Mucosa of descending colon (tissue), 3 donors: ENCODE measurements at places on chromosomes 2 and 18.

DNA sequence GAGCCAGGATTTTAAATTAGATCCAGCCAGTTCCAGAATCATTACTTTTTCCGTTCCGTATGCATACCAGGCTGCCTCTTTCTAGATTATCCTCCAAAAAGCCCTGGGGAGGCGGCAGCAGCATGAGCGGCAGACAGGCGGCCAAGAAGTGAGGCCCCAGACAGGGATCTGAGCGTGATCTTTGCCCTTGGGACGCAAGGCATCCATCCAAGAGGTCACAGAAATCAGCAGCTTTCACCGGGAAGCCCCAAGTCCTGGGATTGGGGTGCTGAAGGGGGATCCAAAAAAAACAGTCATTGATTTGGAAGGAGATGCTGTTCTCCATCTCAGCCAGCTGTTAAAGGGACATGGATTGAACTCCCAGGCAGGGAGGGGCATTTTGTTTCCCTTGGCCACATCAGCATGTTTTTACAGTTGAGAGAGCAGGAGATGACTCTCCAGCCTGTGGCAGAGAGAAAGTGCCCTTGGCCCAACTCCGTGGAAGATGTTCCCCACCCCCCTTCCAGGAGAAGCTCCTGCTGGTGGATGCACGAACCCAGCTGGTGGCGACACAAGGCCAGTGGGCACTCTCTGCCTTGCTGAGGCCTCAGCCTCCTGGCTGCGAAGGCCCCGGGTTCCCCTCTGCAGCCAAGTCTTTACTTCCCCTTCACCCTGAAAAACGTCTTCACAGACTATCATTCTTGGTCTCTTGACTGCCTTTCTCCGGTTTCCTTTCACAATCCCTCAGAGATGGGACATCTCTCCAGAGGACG lies 265.6 kb downstream of the ANAPC1 start:
- no peak for DNase-seq

- DNase-seq, result no peak
These were observed 36.8 kb downstream of the TRIP12 start for GRCh38 chr2:229884775-229885699.

DNA sequence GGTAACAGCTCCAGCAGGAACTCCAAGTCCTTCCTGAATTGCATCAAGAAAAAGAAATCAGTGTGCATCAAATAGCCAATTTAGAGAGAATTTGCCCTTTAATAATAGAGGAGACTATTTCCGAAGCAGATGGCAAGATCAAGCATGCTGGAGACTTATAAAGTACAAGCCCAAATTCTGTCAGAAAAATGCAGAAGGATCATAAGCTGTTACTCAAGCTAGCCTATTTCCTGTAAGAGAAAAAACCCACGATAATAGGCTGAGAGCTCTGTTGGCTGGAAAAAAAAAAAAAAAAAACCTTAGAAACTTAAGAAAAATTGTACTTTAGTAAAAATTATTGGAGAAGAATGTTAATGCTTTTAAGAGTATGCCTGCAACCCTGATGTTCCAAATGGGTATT lies 24.4 kb upstream of the ITM2C start:
- DNase-seq, result no peak

DNA sequence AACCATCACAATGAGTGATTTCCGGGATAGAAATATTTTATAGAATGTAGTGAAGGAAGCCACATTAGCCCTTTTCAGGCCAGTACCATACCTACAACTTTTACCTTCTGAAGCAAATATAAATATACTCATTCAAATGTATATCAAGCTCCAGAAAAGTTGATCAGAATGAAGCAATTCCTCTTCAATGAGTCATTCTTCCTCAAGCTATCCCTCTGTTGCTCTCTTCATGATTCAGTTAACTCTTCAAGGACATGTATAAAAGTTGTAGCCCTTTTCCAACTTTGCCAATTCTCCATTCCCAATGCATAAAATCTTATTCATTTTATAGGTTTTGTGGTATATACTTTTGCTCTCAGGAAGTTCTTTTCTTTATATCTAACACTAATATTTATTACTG lies 242.1 kb upstream of the RGPD4 start:
- DNase-seq, result no peak

DNA sequence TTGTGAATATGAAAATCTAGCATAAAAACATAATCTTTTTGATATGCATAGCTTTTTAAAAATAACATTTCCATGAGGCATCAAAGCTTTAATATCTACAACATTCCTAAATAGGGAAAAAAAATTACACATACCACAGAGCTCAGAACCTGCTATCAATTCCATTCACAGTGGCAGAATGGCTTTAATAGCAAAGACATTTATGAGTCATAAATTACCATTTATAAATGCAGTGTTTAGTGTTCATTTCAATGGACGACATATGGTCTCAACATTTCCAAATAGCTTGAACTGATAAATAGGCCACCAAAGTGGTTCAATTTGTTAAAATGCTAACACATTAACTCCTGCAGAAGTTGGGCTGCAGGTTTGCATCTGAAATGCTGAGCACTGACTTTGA lies 600.6 kb upstream of the SETBP1 start:
- DNase-seq, result no peak

GRCh38 chr2:143300536-143300935 lies 171.3 kb downstream of the ARHGAP15 start:
- DNase-seq, result no peak

GRCh38 chr2:11009891-11010290 lies 98.2 kb downstream of the KCNF1 start:
- no peak for DNase-seq

DNA sequence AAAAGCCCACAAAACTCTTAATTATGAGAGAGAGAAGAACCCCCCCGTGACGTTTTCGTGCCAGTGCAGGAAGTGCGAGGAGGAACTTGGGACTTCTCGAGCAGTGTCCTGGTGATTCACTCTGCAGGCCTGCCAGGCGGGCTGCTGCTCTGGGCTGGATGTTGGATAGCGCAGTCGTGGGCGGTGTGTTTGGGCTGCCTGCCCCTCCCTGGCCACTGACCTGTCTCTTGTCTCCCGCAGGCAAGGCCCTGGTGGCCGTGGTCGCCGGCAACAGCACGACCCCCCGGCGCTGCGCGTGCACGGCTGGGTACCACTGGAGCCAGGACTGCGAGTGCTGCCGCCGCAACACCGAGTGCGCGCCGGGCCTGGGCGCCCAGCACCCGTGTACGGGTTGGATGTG lies 29.0 kb downstream of the TNFRSF11A start:
- no peak for DNase-seq

DNA sequence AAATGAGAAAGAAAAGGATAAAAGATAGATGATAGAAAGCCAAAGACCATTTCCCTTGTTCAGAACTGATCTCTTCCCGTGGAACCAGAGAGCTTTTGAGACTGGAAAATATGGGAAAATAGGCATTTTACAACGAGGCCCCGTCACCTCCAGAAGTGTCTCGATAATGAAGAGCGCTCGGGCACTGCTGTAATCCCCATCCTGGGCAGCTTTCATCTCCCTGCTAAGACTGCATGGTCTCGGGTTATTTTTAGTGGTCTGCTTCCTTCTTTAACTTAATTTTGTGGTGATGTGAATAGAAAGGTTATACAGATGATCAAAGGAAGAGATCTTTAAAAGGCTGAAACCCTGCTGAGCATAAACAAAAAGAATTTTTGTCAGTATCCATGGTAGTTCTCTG lies 176.6 kb downstream of the METTL4 start:
- no peak for DNase-seq

DNA sequence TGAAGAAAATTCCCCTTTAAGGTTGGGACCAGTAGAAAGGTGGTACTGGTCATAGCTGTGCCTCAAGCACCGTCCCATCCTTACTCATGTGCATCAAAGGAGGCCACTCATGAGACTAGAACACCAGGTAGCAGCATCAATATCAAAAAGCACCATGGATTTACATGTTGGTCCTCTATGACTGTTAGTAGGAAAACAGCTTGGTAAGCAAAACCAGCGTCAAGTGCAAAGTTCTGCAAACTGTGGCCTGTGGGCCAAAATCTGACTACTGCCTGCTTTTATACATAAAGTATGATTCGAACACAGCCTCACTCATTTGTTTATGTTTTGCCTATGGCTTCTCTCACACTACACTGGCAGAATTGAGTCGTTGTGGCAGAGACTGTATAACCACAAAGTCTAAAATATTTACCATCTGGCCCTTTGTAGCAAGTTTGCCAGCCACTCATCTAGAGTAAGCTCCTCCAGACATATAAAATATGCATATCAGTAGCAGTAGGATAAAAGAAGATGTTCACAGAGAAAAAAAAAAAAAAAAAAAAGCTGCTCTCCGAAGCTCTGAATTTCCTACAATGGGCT lies 119.7 kb upstream of the CTNNA2 start:
- no peak for DNase-seq

DNA sequence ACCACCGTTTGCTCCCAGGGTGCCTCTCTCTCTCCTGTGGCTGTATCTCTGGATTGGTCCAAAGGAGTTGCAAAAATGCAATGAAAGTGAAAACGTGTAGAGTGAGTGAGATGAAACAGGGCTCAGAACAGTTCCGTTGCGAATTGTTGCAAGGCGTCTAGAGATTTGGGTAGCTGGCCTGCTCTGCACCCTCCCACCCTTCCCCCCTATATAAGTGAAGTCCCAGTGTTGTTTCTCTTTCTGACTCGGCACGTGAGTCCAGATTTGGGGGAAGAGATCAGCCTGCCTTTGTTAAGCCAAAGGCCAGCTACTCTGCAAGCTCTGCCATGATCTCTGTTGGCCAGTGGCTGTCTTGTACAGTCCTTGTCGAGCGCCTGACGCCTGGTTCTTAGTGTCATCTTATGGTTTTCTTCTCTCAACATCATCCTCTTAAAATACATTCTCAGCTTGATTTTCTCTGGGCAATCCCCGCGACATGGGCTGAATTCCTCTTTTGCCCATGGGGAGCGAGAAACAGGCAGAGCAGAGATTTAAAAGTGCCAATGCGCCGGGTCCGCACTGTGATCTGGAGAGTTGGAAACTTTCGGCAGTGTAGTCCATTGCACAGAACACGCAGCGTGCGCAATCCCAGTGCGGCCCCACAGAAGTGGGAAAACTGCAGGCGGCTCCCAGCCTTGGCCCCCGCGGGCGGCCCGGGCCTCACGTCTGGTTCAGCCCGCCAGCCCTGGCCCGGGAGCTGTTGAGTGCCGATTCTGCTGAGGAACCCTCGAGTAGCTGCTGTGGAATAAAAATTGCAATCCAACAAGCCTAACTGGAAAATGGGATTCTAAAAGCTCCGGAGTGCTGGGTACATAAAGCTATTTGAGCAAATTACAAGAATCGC lies 9.3 kb downstream of the MEIS1 start:
- DNase-seq, result no peak

GRCh38 chr2:207734264-207734635 lies 22.8 kb downstream of the CCNYL1 start:
- DNase-seq, result no peak

DNA sequence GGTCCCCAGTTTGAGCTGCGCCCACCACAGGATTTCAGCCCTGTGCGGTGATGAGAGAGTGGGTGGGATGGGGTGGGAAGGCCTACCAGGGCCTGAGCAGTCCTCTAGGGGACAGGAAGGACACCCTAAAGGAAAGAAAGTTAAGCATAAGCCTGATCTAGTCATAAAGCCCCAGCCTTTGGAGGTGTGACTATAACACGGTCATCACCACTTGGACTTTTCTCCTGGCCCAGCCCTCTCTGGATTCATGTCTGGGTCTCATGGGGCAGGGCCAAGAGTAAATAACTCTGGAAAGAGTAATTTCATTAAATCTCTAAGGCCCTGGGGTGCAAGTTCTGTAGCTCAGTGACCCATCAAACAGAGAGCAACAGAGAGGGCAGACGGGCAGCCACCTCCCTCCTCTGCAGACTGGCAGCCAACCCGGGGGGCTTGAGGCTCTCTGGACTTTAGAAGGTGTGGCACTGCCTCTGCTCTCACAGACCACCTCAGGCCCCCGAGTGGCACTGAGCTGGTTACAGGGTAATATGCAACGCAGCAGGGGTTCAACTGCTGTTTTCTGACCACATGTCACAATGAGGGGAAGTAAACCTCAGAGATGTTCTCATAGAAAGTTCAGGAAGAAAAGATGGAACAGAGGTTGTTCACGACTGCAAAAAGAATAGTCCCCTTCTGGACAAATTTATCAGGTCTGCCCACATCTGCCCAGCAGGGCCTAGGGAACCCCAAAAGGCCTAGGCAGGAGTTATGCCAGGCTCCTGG lies 41.5 kb downstream of the TGFA start:
- peak; percentile 50 for DNase-seq

- DNase-seq, result no peak
These were observed 56.6 kb upstream of the PPM1B start for GRCh38 chr2:44112096-44112495.

- DNase-seq, result no peak
These were observed 13.3 kb upstream of the RAB17 start for GRCh38 chr2:237603718-237604362.

GRCh38 chr2:57902578-57902977 lies 144.0 kb upstream of the VRK2 start:
- DNase-seq, result no peak

- no peak for DNase-seq
These were observed 168.0 kb upstream of the ALKAL2 start for GRCh38 chr2:455913-456312.

GRCh38 chr2:23381084-23381483 lies 3.9 kb upstream of the KLHL29 start:
- DNase-seq, result no peak

DNA sequence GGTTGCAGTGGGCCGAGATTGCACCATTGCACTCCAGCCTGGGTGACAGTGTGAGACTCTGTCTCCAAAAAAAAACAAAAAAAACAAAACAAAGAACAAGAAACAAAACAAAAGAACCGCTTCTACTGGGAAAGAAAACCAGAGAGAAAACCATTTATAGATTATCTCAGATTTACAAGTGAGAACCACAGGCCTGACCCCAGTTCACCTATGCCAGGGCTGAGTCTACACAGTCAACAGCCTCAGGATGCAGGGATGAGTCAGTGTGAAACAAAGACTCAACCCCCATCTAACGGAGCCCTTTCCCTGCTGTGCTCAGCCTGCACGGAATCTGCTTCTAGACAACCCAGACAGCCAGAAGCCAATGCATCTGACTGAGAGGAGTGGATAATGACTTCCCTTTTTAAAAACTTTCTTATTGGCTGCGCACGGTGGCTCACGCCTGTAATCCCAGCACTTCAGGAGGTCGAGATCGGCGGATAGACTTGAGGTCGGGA lies 25.5 kb upstream of the YWHAQ start:
- no peak for DNase-seq

GRCh38 chr2:134280231-134280630 lies 26.4 kb downstream of the MGAT5 start:
- no peak for DNase-seq

DNA sequence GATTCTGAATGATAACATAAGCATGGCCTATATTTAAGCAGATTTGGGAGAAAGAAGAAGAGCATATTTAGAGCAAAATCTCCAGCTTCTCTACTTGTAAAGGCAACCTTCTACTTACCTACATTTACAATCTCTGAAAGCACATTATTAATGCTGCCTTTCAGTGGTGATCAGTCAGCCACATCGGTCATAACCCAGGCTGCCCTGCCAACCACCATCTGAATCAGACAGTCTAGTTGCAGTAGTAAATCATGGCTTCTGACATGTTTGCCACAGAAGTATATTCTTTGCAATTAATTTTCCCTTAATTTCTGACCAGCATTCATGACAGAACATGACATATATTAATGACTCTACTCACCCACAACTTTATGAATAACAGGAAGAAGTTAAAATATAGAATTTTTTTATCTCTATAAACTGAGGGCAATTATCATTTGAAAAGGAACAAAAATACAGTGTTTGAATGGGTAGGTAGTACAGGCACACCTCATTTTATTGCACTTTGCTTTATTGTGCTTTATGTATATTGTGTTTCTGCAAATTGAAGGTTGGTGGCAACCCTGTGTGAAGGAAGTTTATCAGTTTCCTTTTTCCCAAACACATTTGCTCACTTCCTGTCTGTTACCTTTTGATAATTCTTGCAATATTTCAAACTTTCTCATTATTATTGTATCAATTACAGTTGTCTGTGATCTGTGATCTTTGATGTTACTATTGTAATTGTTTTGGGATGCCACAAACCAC lies 531.6 kb upstream of the CHAC2 start:
- no peak for DNase-seq
